ENCODE measurements at places on chromosomes 2 and 18.

DNA sequence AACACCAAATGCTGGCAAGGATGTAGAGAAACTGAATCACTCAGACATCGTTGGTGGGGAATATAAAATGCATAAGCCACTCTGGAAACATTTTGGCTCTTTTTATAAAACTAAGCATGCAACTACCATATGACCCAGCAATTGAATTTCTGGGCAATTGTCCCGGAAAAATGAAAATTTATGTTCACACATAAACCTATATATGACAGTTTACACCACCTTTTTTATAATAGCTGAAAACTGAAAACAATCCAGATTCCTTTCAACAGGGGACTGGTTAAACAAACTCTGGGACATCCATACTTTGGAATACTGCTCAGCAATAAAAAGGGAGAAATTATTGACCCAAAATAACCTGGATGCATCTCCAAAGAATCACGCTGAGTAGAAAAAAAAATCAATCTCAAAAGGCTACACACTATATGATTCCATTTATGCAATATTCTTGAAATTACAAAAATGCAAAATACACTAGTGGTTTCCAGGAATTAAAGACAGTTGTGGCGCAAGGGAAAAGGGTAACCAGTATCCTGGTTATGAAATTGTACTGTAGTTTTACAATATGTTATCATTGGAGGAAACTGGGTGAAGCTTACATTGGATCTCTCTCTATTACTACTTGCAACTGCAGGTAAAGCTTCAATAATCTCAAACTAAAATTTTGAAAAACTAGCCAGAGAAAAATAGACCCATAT is 130.2 kb upstream of the PID1 start:
- no peak for DNase-seq

- peak; percentile 27 for DNase-seq
Observed at GRCh38 chr2:27086724-27087593, at the start of gene KHK. TSS of gene KHK (plus strand) at chr2:27086772. CDS start at chr2:27087260, 488 bp downstream.

GRCh38 chr18:21099442-21099841 is 12.2 kb downstream of the ROCK1 start:
- DNase-seq, result no peak

- DNase-seq, result no peak
Observed at GRCh38 chr2:153133716-153134115, 344.8 kb downstream of the RPRM start.

GRCh38 chr2:146665800-146666199 is 1179.0 kb upstream of the ACVR2A start:
- no peak for DNase-seq

- DNase-seq, result no peak
Observed at GRCh38 chr2:161844822-161845221, 220.6 kb downstream of the SLC4A10 start.

DNA sequence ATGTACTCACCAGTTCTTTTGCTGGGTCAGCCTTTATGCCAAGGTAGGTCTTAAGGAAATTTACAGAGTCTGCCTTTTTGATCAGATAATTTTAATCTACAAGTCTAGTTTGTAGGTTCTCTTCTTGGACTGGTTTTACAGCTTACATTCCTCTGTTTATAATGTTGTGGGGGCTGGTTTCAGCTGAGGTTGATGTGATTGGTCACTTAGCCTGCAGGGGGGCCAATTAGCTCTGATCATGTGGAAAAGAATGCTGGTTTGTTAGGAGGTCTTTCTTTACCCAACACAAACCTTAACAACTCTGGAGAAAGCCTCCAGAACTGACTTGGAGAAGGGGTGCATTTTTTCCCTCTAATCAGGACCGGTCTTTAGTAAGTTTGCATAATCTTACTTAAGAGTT is at the start of gene KCNJ13:
TSS of gene KCNJ13 (minus strand) at position 131 of the 400 bp plus-strand sequence. CDS start 5,203 bp downstream, outside the sequence.
- DNase-seq, result peak; percentile 14

GRCh38 chr2:229519655-229520430 is 194.5 kb downstream of the DNER start:
- DNase-seq, result peak; percentile 12

GRCh38 chr2:20465716-20466394 is 19.0 kb downstream of the RHOB start:
- DNase-seq, result no peak

- no peak for DNase-seq
Observed at GRCh38 chr2:158102446-158102845, 770 bp downstream of the UPP2 start.

DNA sequence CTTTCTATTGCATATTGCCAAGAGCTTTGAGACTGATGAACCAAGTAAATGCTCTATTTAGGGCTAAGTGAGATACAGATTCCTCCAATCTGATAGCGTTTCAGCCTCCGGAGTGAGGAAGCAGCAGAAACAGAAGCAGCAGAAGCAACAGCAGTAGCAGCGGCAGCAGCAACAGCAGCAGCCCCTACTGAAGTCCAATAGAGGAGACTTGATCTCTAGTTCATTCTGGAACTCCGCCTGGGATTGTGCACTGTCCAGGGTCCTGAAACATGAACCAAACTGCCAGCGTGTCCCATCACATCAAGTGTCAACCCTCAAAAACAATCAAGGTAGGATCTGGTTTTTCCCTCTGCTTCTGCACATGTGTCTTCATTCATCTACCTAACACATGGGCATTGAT is at the start of gene DPP10:
TSS of gene DPP10 (plus strand) at position 132 of the 400 bp plus-strand sequence.
- DNase-seq, result peak; percentile 0

DNA sequence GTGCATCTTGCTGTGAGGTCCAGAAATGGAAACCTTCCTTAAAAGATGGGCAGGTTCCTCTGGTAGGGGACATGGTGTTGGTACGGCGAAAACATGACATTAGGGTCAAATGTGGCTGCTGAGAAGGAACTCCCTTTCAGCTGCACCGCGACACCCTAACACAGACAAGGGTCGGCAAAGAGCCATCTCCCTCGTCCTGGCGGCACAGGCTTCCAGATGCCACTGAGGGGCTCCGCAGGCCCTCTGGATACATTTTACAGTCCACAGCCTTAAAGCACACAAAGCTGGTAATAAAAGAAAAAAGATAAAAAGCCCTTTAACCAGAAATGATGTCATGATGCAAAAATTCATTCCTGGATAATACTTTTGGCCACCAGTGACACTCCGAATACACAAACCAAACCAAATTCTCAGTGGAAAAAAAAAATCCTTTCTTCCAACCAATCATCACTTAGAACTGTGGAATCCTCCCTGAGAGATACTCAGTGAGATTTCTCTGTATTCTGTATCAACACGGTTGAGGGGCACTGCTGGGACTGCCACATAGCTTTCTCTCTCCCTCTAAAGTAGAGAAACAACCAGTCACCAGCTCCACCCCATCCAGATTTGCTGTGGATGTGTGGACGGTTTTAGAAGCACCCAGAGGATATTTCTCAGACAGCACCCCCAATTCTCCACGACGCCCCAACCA is 174.8 kb downstream of the HDAC4 start:
- DNase-seq, result peak; percentile 77

DNA sequence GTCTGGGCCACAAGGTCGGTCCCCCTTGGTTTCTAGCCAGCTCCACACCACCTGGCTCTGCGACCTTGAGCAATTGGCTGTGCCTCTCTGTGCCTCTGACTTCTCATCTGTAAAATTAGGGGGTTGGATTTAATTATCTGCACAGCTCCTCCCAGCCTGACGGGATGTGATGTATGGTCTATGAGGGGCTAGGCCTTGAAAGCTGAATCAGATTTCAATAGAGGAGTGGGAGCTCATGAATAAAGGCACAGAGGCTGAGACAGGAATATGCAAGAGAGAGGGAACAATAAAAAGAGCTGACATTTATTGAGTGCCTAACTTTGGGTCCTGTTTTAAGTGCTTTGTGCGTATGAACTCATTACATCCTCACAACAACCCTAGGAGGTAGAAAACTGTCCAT is 104.7 kb downstream of the ALK start:
- DNase-seq, result no peak

- no peak for DNase-seq
Observed at GRCh38 chr18:2780750-2781149, 66.1 kb upstream of the EMILIN2 start.

GRCh38 chr2:239456940-239457339 is 56.1 kb upstream of the HDAC4 start:
- DNase-seq, result no peak

DNA sequence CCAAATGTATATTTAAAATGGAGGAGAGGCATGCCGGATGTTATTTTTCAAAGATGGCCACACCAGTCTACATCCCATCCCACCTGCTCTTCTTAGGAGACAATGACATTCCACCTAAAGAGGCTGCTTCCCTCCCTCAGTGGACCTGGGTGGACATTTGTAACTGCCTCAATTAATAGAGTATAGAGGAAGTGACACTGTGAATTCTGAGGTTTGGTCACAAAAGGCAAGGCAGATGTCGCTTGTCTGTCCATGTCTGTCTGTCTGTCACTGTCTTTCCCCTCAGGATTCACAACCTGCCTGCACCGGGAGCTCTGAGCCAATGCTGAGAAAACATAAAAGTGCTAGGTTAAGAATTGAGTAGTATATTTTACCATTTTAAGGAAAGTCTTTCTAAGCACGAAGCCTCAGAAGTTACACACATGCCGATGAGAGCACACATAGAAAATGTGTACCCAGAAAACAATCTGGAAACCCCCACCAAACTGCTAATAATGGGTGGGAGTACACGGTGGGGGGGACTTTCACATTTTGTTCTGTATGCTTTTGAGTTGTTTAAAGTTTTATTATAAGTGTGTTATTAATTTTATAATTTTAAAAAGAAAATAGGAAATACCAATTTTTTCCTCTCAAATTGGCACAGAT is 21.0 kb downstream of the MIB1 start:
- no peak for DNase-seq

- no peak for DNase-seq
Observed at GRCh38 chr2:239380831-239381708, 19.8 kb downstream of the HDAC4 start.

DNA sequence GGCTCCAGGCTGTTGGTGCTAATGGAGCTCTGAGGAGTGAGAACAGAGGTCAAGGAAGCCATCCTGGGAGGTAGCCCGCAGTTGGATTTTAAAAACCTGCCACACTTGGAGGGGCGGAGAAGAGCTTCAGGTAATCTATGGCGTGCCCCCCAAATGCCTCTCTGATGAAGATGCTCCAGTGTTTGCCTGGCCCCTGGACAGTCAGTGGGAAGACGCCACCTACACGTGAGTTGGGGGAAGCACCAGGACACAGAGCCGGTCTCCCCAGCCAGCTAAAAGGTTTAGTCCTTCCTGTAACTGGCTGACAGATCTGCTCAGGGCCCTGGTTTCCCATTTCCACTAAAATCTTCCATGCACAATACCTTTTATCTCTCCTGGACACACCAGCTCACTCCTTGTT is 225.0 kb downstream of the TTC32 start:
- DNase-seq, result no peak

- DNase-seq, result no peak
Observed at GRCh38 chr2:201855356-201855755, 49.0 kb downstream of the CDK15 start.

- no peak for DNase-seq
Observed at GRCh38 chr2:241516520-241516965, 8.2 kb upstream of the STK25 start.

GRCh38 chr2:28948160-28948559 is 32.9 kb upstream of the TOGARAM2 start:
- DNase-seq, result no peak

DNA sequence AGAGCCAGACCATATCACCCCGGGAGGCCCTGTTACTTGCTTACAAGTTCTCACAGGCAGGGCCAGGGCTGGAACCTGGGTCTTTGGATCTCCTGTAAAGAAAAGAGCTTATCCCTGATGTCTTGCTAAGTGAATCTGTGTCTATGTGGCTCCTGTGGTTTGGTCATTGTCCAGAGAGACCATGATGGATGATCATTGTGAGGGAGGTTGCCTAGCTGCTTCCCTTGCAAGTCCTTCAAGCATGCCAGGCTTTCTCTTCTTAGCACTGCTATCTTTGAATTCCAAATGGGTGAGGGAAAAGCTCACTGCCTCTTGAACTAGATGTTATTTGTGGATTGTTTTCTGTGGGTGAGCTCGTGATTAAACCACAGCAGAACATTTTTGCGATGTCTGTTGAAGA is 151.6 kb downstream of the FSHR start:
- peak; percentile 69 for DNase-seq

DNA sequence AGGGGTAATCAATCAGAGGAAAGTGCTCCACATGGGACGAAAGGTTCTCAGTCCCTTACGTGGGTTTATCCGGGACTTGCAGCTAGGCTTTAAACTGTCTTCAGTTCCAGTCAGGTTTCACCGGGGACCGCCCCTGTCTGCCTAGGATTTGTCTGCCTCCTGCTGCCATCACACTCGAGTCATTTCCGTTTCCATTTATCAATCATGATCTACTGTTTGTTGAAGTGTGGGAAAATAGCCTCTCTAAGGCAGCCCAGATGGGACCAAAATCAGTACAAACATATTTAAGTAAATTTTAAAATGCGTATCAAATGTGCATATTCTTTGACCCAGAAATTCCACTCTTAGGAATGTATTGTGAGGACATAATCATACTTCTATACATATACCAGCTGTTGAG is 10.5 kb downstream of the TRAPPC12 start:
- no peak for DNase-seq

GRCh38 chr2:145380436-145381017 is 860.6 kb upstream of the ZEB2 start:
- peak; percentile 67 for DNase-seq

DNA sequence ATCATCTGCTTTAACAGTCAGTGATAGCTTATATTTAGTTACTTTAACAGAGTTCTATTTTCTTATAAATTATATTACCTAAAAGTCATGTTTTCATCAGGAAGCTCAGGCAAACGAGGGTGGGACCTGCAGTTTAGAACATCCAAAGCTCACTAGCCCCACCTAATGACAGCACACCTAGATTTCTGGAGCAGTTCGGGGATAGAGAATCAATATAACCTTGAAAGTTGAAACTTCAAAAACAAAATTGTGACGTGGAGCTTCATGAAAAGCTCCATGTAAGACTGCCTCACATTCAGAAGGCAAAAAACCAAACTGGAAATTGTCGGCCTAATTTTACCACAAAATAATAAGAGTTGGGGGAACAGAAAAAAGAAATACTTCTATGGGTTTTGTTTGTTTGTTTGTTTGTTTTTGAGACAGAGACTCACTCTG is 185.9 kb upstream of the CCDC150 start:
- peak; percentile 70 for DNase-seq

GRCh38 chr2:132256251-132256902 is 94.6 kb upstream of the ANKRD30BL start:
- DNase-seq, result no peak

- DNase-seq, result no peak
Observed at GRCh38 chr2:16755442-16755841, 89.8 kb upstream of the CYRIA start.

GRCh38 chr2:96931966-96932365 is 54.4 kb downstream of the FAM178B start:
- no peak for DNase-seq

DNA sequence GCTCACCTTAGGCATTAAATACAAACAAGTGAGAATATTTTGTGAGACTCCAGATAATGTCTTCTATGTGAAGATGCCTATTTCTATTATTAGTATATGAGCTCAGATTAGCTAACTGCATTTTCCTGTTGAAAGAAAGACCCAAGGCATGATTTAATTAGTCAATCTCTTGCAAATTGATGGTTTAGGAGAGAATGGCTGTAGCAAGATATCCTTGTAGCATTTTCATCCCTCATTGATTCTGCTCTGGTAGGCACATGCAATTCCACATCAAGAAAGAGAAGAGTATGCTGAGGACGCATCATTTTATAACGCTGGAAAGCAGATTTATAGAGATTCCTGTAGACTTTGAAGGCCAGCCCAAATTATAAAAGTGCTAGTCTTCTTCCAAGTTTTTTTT is 332.0 kb downstream of the SOX11 start:
- DNase-seq, result no peak

All from astrocyte of the spinal cord (primary cell).